ENCODE measurements at places on chromosomes 3 and 15.

DNA sequence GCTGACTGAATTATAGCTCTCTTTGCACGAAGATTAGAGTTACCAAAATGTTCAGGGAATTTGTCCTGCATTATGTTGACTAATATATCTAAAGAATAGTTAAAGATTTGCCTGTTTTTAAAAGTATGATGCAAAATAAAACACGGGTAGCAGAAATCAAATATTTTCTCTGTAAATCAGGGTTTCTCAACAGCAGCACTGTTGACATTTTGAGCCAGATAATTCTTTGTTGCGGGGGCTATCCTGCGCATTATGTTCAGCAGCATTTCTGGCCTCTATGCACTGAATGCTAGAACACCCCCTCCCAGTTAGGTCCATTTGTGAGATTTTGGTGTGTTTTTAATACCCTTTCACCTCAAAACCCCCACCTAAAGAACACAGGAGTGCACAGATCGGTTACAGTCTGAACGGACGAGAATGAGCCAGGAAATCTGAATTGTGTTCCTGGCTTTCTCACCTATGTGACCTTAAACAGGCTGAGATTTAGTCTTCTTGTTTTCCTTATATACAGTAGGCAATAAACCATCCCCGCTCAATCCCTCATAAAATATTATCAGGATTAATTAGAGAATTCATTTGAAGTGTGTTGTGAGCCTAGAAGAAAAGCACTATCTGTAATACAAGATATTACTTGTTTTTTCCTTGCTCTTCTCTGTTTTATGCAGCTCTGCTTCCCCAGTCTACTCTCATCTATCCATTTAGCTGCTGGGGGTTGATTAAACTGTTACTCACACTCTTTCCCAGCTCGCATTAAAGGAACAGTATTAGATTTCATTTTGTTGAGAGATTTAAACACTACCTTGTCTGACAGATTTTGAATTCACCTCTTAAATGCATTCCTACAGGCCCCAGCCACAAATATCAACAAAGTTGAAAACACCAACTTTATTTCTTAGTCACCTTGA is 247.5 kb upstream of the GOLIM4 start:
- no peak for DNase-seq

- peak; percentile 23 for DNase-seq
These were observed 51.3 kb downstream of the DRD3 start for GRCh38 chr3:114127517-114127916.

DNA sequence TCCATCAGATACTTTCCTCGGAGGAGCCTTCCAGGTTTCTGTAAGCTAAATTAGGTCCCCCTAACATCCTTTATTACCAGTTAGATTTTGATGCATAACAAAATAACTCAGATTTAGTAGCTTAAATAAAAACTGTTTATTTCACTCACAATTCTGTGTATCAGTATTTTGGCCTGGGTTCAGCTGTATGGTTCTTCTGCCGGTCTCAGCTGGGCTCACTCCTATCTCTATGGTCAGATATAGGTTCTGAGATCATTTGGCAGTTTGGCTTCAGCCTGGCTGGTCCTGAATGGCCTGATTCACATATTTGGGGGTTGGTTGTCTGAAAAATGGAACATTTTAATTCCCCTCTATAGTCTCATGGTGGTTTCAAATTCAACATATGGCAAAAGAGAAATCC is 1125.3 kb downstream of the TBL1XR1 start:
- DNase-seq: no peak

GRCh38 chr3:178568911-178569310 is 32.7 kb downstream of the KCNMB2 start:
- no peak for DNase-seq

GRCh38 chr15:51022206-51022605 is 72.5 kb downstream of the TNFAIP8L3 start:
- DNase-seq: peak; percentile 3

DNA sequence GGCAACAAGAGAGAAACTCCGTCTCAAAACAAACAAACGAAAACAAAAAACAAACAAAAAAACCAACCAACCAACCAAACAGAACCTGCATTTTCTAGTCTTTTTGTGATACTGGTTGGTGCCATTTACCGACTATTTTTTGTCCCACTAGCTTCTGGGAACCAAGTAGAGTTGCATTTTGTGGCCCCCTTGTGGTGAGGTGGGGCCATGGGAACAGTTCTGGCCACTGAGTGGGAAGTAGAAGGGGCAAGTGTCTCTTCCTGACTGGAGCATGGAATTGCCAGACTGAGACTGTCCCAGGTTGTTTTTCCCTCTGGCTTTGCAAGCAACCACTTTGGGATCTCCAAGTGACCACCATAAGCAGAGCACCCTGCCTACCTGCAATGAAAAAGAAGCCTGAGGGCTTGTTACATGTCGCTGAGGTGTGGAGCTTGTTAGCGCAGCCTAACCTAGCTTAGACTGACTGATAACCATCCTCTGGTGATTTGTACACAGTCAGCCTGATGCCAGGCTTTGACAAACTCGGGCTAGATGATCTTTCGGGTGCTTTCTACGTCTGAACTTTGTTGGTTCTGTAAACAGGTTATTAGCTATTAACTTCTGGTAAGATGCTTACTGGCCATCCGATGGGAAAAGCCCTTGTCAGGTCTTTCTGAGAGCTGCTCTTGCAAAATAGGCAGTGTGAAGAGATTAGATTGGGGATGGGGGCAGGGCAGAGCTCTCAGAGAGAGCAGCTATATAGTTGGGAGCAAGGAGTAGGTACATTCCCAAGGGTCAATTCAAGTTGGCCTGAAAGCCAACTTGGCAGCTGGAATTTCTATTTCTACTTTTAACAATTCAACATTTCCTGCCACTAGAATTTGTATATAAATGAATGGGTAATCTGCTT is 172.2 kb downstream of the SSR3 start:
- DNase-seq: peak; percentile 51

- DNase-seq: peak; percentile 81
These were observed 4.2 kb upstream of the WNT5A start for GRCh38 chr3:55491296-55491816.

DNA sequence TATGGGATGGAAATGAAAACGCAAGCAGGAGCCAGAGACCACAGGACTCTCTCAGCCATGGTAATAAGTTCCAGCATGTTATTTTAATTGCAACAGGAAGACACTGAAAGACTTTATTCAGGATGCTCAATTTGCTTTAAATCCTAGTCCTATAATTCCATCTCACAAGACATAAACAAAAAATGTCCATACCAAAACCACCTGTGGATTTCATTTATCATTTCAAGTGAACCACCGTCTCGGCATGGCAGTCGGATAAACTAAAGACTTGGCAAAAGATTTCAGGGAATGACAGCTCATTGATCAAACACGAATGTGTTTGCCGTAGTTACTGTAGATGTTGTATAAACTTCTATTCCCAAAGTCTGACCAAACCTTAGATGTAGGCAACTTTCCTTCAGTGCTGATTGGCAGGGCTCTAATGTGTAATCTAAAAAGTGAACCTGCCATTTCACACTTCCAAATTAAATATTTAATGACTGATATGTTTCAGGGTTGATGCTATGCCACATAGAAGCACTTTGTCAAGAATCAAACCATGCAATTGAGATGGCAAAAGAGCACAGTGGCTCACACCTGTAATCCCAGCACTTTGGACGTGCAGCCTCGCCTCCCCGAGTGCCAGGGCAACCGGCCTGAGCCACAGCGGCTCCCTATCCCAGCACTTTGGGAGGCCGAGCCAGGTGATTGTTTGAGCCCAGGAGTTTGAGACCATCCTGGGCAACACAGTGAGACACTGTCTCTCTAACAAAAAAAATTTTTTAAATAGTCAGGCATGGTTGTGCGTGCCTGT is 331.7 kb downstream of the MAGI1 start:
- DNase-seq: no peak

GRCh38 chr3:76383781-76384180 is 598.4 kb upstream of the ZNF717 start:
- no peak for DNase-seq

GRCh38 chr3:34248352-34248751 is 449.9 kb downstream of the PDCD6IP start:
- no peak for DNase-seq

DNA sequence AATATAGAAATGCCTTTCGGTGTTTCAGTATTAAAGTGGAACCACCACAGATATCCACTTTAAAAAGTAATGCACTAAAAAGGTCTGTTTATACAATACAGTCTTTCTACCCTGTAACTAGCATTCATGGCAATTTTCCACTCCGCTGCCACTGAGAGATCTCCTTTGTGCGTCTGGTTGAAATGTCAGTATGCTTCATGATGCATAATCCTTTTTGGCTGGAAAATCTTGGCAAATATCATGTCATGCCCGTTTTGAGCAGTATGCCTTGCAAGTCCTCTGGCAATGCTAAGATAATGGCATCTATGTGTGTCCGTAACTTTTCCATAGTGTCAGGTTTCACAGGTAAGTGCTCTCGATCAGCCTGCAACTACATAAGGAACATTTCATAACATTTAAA is 30.8 kb upstream of the ARF4 start:
- DNase-seq: no peak

DNA sequence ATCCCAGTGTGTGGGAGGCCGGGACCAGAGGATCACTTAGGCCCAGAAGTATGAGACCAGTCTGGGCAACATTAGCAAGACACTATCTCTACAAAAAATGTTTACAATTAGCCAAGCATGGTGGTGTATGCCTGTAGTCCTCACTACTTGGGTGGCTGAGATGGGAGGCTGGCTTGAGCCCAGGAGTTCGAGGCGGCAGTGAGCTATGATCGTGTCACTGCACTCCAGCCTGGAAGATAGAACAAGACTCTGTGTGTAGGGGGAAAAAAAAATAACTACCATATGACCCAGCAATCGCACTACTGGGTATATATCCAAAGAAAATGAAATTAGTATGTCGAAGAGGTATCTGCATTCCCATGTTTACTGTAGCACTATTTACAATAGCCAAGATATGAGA is 22.6 kb downstream of the RYK start:
- no peak for DNase-seq
